ENCODE measurements at places on chromosomes 5 and 9. TPM values are rescaled to one million over a fixed set of nuclear protein-coding genes. Genes with fewer than 3 reads are reported as not detected.

TEK gene
- total RNA-seq, result not detected

- no peak for DNase-seq
Measured at GRCh38 chr5:64838376-64838775, 69.6 kb downstream of the CWC27 start.

GRCh38 chr5:16609412-16609811 lies 7.4 kb downstream of the RETREG1 start:
- no peak for DNase-seq

- DNase-seq, result no peak
Measured at GRCh38 chr9:7003861-7004260, 246.1 kb downstream of the KDM4C start.

SMIM33 gene
- total RNA-seq, result 0.14 TPM
